Stimulated activated CD4-positive, alpha-beta T cell treated with anti-CD3 and anti-CD28 coated beads, Interleukin-2, amount 100 ng/mL, for 4 hours (primary cell): ENCODE measurements at places on chromosomes 2 and 18.

DNA sequence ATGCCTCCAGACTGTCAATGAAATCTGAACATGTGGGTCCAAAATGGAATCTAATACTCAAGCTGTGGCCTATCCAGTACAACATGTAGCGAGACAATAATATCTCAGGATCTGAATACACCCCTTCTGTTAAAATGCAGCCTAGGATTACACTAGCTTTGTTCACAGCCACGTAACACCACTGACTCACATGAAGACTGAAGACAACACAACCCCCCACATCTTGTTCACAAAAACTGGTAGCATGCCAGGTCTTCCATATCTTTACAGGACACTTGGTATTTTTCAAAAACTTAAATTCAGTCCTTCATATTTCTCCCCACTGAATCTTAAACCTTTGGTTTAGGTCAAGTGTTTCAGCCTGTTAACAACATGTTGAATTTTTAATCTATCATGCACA, 84.2 kb downstream of the SLC8A1 start:
- DNase-seq, result no peak

- no peak for DNase-seq
Measured at GRCh38 chr2:170368370-170368769, 190.4 kb downstream of the MYO3B start.

DNA sequence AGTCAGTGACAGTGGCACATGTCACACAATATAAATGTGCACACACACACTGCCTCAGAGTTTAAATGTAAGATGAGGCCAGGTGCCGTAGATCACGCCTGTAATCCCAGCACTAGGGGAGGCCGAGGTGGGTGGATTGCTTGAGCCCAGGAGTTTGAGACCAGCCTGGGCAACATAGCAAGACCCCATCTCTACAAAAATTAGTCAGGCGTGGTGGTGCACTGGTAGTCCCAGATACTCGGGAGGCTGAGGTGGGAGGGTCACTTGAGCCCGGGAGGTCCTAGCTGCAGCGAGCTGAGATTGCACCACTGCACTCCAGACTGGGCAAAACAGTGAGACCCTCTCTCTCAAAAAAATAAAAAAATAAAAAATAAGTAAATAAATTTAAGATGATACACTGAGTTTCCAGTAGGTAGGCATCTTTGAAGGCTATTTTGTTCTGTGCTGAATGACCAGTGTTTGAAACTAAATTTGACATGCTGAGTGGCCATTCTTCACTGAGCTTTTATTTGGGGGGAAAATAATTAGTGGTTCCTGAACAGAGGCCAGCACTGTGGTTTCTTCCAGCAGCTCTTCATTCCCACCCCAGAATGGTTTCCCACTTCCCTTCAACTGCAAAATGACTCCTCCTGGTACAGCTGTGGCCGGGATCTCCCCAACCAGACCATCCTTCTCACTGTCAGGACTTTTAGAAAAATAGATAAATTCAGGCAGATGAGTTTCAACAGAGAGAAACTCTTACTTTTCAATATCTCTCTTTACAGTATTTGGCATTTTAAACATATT, 44.9 kb downstream of the PSMG2 start:
- no peak for DNase-seq

DNA sequence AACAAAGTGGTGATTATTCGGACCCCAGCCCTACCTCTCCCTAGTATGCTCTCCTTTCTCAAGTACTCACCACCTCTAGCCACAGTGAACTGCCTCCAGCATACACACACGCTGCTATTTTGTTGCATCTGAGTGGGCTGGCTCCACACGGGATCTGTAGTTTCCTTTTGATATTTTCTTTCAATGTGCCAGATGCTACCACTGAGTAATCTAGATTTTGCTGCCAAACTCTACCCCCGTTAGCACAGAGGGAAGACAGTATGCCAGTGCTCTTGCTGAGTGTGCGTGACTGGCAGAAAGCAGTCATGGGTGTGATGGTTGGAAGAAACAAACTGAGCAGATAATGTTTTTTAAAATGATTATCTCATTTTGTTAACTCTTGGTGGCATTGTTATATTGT, 11.6 kb downstream of the CFLAR start:
- DNase-seq, result no peak

DNA sequence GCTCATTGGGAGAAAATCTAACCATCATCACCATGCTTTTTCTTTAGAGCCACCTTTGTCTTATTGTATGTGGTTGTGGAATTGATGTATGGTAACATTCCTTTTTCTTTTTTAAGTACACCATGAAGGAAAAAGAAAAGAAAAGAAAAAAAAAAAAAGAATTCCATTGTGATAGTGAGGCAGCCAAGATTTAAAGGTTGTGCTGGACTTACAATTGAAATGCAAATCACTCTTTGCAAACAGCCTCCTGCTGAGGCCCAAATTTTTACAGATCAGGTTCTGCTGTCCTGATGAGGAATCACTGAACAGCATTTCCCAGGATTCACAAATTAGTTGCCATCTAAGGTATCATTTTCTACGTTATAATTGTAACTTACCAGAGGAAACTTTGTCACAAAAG, 1101.0 kb upstream of the FANCL start:
- DNase-seq, result no peak

GRCh38 chr2:142042536-142043199, 88.1 kb downstream of the LRP1B start:
- DNase-seq, result no peak

DNA sequence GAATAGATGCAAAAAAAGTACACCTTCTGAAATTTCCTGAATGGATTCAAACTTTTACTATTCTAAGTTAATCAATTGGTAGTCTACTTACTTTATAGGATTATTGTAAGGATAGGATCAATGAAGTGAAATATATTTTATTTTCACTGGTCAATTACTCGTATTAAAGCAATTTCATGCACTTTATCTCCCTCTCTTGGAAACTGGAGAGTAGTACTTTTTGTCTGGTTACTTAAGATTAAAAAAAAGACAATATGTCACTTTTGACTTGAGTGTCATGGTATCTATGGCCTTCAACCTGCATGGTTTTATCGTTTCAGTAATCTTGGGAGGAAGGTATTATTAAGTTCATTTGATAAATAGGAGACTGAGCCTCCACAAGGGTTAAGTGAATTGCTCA, 1.0 kb upstream of the KYNU start:
- no peak for DNase-seq

- no peak for DNase-seq
Measured at GRCh38 chr18:31744321-31745067, 16.2 kb downstream of the SLC25A52 start.

GRCh38 chr2:6937157-6937556, 19.9 kb downstream of the RNF144A start:
- no peak for DNase-seq

DNA sequence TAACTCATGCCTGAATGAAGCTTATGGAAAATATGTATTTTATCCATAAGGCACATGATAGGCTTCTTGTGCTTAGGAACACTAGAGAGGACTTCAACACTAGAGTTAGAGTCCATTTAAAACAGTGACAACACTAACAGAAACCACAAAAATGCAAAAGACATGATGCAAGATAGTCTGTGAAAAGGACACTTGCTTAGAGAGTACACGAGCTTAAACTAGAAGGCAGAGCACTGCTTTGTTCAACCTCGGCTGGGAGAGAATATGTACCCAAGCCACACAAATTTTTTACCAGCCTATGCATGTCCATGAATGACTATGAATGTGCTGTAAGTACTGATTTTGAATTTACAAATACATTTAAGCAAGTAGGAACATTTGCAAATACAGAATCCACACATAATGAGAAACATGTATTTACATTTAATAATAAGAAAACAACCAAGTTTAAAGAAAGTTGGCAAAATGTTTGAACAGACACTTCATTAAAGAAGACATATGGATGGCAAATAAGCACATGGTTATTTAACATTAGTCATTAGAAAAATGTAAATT, 130.6 kb downstream of the SPOPL start:
- no peak for DNase-seq

- DNase-seq, result no peak
Measured at GRCh38 chr2:180873219-180873618, 107.2 kb upstream of the UBE2E3 start.

GRCh38 chr18:77008006-77008405, 124.6 kb downstream of the MBP start:
- DNase-seq, result no peak

DNA sequence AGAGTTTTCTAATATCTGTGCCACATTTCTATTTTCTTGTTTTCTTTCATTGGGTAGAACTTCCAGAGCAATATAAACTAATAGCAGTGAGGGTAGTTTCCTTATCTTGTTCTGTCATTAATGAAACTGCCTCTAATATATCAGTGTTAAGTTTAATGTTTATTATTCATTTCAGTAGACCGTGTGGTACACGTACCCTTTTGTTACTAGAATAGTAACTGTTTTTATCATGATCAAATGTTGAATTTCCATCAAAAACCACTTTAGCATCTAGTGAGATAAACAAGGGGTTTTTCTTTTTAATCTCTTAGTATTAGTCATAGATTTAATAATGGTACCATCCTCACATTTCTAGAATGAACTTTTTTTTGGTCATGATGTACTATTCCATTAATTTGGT, 16.0 kb downstream of the DGUOK start:
- no peak for DNase-seq

DNA sequence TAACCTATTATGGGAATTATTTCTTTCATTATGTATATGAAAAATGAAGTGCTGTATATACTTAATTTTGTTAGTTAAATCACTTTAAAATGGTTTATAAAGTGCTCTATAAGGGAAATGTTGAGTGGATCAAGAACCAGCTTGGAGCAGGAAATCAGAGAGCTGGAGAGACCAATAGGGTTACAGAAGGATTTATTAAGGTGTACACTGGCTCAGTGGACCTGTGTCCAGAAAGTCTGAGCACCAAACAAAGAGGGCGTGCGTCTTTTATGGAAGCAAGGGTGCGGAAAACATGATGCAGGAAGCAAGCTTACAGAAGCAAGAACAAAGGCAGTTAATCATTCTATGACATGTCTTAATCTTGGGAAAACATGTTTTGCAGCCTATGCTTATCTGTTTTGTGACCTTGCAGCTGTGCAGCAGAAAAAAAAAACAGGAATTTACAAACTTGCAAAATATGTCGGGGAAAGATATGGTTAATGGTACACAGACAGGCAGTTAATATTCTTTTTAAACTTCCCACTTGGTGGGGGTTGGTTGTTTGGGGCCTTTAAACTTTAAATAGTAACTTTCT, 65.2 kb upstream of the SLC35G4 start:
- DNase-seq, result no peak

GRCh38 chr2:24410976-24411375, 50.6 kb upstream of the ITSN2 start:
- no peak for DNase-seq

- no peak for DNase-seq
Measured at GRCh38 chr2:177010861-177011260, 201.7 kb upstream of the HNRNPA3 start.

- DNase-seq, result no peak
Measured at GRCh38 chr2:105611811-105612424, 132.8 kb upstream of the NCK2 start.

- DNase-seq, result no peak
Measured at GRCh38 chr2:235264512-235264911, 229.3 kb upstream of the AGAP1 start.

DNA sequence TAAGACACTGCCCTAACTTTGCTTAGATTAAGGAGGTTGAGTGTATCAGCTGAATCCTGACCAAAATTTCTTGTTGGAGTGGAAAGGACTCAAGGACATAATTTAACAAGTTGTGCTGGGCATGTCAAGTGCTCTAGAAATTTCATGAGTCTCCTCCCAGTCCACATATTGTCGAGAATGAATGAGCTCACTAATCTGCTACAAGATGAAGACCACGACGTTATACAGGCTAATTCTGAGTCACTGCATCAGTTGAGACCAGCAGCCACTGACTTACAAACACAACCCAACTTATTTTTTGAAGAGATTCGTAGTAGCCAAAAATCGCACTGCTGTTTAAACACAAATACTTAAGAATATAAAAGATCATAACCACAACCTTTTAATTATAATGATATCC, 28.7 kb upstream of the SLC8A1 start:
- no peak for DNase-seq

GRCh38 chr2:166499281-166499680, 5.2 kb upstream of the SCN7A start:
- no peak for DNase-seq

DNA sequence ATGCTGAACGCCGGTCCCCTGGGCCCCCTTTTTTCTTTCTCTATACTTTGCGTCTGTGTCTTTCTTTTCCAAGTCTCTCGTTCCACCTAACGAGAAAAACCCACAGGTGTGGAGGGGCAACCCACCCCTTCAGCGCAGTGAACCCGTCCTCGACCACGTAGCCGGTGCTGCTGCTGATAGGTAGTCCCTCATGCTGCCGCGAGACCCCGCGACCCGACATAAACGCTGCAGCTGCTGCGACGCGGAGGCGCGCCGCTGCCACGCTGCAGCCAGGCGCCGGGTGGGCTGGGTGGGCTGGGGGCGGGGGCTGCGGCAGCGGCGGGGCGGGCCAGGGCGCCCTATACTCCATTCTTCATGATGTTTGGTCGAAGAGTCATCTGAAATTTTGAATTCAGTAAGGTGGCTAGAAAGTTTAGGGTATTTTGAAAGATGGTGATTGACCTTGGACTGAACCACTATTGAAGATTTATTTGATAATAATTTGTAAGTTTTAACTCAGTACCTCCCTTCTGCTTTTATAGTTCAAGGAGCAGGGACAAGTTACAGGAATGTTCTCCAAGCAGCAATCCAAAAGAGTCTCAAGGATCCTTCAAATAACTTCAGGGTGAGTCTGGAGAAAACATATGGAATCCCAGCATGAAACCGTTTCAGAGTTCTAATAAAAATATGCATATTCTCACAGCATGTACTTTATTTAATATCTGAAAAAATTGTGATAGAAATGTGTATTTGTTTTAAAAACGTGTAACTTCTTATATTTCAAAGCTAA, 24.1 kb downstream of the CFLAR start:
- DNase-seq, result no peak

DNA sequence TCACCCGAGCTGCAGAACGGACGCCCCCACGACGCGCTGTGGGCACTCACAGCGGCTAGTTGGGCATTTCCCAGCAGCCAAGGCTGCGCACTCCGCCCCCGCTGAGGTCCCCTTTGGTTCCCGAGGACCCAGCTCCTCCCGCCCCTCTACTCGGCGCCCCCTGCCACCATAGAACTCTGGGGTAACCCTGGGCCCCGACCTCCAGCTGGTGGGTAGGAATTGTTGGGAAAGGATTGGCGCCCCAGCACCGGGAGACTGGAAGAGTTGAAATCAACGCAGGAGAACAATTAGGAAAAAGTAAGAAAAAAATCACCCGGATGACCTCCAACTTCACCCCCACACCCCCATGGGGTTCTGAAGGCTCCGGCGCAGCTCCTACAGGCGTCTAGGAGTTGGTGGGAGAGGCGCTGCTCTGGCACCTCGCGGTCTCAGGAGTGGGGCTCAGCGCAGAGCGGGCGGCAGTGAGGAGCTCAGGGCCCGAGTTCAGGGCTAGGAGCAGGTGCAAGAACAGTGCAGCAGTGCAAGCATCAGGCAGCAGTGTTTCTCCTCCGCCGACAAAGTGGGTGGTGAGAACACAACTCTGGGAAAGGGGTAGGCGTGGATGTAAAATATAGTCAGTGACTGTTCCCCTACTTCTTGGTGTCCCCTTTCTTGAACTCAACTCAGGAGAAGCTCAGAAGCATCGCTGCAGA, 14.0 kb downstream of the POU3F3 start:
- no peak for DNase-seq

- no peak for DNase-seq
Measured at GRCh38 chr18:26470011-26470637, 78.2 kb downstream of the KCTD1 start.

GRCh38 chr2:28450901-28451565, 44.8 kb upstream of the PLB1 start:
- no peak for DNase-seq
